NCI-H2227 treated with DMSO at 0.1 percent for 48 hours (cell line): ENCODE measurements at places on chromosomes 3 and 15.

DNA sequence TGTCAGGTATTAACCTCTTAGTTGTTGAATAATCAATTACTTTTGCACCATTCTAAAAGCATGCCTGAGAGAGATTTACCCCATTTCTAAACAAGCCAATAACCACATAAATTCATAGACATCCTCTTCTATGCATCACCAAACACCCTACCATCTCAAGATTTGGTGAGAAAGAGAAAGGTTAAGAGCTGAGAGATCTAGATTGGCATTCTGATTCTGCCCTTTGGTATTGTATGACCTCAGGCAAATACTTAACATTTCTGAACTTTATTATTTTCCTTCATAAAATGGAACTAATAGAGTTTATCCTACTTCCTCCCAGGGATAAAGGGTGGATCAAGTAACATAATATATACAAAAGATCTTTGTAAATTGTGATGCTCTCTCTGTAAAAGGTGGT, 146.5 kb upstream of the MME start:
- no peak for DNase-seq

DNA sequence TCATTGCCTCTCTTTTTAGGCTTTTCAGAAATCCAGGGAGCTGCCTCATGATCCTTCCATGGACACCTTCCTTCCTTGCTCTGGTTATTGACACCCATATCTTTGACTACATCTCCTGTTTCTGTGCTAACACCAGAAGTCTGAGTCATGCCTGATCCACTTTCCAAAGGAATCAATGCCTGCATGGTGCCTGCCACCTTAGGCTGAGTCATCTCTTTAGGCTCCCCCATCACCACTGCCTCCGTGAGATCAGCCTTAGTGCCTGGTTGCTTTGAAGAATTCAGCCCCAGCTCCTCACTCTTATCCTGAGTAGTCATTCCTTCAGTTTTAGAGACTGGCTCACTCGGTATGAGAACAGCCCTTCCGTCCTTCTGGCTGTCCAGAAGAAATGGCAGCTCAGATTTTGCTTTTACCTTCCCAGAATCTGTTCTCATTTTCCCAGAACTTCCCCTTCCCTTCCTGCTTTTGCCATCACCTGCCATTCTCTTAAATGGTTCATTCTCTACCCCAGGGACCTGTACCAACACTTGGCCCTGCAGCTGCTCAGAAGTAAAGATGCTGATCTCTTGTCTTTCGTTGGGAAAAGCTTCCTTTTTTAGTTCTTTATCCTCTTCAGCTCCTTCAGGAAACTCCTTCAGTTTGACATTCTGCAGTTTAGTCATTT, 105.3 kb downstream of the MAP4 start:
- no peak for DNase-seq

- no peak for DNase-seq
These were observed 20.9 kb downstream of the ABHD6 start for GRCh38 chr3:58258392-58259055.

- DNase-seq, result no peak
These were observed 32.4 kb upstream of the VPS33B start for GRCh38 chr15:91054816-91055215.

DNA sequence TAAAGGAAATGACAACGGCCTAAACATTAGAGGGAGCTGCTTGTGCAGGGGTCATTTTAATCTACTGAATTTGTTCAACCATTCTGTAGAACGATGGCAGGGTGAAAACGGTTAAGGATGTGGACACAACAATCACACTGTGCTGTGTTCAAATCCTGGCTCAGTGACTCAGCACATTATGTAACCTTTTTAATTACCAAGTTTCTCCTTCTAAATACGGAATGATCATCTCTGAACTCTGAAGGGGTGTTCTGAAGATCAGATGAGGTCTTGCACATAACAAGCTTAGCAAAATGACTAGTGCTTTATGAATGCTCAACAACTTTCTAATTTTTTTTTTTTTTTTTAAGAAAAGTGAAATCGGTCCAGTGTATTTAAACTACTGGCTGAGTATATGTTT, 592.8 kb downstream of the FOXP1 start:
- DNase-seq, result no peak

DNA sequence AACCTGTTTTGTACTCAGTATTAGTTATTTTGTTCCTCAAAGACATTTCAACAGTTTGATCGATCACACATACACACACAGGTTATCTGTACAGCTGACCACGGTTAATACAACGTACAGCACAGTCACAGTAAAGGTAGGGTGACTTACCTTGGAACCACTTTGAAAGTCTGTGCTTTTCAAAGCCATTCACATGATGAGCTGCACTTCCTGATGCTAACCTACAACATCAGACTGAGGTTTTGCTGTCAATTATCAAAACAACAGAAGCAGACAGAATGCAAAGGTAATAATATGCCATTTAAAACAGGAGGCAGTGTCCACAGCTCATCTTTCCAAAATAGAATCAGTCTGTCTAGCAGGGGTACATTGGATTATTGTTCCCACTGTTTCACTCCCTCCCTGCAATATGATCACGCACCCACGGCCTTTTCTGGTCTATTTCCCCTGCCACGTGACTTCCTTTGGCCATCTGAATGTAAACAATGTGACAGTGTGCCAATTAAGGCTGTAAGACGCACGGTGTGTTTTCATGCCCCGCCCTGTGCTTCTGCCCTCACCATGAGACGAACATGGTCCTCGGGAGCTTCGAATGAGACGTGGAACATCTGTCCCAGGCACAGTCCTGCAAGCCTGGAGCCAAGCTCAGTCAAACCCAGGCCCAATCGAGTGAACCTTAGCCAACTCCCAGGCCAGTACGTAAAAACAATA, 102.4 kb downstream of the FMN1 start:
- DNase-seq, result no peak

GRCh38 chr3:36923523-36923943, 21.3 kb downstream of the TRANK1 start:
- DNase-seq, result no peak

DNA sequence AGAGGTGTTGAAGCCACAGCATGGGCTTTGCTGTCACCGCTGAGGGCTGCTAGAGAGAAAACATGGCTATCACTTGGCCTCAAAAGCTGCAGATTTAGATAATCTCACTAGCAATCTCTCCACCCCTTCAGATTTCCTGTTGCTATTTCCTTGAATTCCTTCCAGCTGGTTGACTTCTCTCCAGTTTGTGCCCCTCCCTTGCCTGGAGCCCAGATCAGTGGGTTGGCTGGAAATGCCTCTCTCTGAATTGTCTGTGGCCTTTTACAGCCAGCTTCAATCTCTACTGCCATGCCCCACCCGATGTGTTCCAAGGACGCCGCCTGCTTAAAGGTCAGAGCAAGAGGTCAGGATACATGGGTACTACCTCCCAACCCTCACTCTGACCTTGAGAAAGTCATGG, 294.1 kb downstream of the NTRK3 start:
- DNase-seq, result no peak

GRCh38 chr3:14398797-14399106, 3.7 kb upstream of the SLC6A6 start:
- DNase-seq, result no peak

- no peak for DNase-seq
These were observed 291.0 kb upstream of the CHRM5 start for GRCh38 chr15:33677238-33677830.

GRCh38 chr3:23002836-23003732, 200.0 kb upstream of the UBE2E2 start:
- no peak for DNase-seq

- DNase-seq, result no peak
These were observed 160.4 kb upstream of the KCNH8 start for GRCh38 chr3:18987862-18988447.

- DNase-seq, result no peak
These were observed 13.9 kb downstream of the PRR23E start for GRCh38 chr3:127206611-127207516.
